ENCODE measurements at places on chromosomes 12 and 14. TPM values are rescaled to one million over a fixed set of nuclear protein-coding genes. Genes with fewer than 3 reads are reported as not detected.

The EFS gene
- total RNA-seq = 2.7 TPM

The ACTN1 gene
- total RNA-seq = 265 TPM

The NTS gene
- total RNA-seq = not detected

The PIK3C2G gene
- total RNA-seq = 0.75 TPM

DNA sequence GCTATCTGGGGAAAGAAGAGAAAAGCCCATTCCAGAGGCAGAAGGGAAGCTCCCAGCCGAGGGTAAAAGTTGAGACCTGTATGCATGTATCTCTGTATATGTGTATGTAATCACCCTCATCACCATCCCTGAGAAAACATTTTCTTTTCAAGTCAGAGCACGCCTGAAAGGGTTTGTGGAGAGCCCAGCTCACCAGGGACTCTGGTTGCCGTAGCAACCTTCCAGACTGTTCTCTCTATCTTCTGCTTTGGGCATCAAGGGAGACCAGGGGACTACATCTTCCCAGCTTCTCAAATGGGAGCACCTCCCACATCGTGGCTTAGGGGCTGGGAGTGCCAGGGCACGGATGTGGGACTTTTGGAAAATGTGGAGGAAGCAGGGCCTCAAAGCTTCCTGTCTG lies 93.5 kb downstream of the GALNT8 start:
- no peak for DNase-seq

DNA sequence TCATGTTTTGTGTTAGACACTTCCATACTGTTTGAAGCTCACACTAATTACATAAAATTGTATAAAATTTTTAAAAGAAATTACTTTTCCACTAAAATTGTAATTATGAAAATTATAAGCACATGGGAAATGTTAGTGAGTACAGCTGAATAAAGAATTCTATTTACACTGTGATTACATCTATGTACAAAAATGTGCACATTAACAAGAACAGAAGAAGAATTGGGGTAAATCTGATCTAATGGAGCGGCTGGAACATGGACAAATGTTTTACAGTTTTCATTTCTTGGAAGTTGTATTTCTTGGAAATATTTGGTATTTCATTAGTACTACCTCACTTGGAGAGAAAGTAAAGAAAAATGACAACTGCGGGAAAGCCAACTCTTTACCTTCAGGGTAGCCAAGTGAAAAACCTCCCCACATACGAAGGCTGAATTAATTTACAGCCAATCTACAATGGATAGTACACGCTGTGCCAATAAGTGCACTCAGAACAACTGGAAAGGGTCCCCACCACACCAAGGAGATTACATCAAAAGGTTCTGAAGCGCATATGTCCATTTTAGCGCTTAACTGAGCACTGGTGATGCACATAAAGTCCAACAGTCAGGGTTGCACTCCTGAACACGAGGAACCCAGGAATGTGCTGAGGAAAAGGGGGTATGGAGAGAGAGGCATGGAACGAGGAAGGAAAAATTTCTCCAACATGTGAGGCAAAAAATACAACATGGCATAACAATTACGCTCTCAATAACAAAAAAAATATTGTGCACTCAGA lies 17.5 kb downstream of the MED13L start:
- DNase-seq = no peak

DNA sequence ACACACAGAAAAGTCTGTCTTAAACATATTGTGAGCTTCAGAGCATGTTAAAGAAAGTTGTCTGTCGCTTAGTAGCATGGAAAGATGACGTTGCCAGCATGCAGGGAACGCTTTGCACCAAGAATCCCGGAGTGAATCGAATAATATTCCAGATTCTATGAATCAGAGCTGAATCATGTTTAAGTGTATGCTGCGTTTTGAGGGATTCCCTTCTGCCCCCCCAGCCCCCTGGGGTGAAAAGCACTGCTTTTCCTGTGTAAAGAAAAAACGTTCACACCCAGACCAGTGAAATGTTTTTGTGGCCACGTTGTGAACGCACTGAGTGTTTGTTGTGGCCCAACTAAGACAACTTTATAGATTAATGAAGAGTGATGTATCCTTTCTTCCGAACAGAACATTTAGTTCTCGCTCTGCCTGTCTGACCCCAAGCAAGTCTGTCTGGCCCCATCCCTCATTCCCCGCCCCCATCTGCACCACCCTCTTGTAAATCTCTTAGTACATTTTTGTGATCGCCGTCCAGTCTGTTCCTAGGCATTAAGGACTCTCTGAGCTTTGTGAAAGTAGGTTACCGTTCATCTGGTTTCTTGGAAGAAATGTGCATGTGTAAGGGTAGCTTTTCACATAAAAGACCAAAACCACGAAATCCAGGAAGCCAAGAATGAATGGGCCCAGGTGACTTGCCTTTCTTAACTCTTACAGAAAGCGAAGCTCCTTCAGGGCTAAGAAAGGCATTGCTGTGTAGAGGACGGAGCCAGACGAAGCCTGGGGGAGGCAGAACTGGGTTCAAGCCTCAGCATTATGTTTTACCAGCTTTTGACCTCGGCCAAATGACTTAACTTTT lies 103.0 kb downstream of the SAMD4A start:
- DNase-seq = peak; percentile 52

GRCh38 chr14:60313093-60313492 lies 64.1 kb downstream of the PPM1A start:
- no peak for DNase-seq

GRCh38 chr12:111596985-111597830 lies 1.9 kb downstream of the ATXN2 start:
- DNase-seq = peak; percentile 68

DNA sequence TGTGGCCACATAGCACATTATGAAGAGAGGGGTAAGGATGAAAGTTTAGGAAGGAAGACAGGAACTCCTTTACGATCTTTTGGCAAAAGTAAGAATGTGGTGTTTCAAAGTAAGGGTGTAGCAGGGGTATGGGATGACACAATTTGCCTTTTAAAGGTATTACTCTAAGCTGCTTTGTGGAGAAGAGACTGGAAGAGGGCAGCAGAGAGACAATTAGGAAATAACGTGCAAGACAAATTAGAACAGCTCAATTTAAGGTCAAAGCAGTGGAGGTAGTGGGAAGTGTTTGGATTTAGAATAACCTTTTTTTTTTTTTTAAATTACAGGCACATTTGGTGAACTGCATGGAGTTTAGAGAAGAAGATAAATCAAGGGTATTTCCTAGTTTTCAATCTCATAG lies 342.6 kb downstream of the NOVA1 start:
- DNase-seq = no peak

DNA sequence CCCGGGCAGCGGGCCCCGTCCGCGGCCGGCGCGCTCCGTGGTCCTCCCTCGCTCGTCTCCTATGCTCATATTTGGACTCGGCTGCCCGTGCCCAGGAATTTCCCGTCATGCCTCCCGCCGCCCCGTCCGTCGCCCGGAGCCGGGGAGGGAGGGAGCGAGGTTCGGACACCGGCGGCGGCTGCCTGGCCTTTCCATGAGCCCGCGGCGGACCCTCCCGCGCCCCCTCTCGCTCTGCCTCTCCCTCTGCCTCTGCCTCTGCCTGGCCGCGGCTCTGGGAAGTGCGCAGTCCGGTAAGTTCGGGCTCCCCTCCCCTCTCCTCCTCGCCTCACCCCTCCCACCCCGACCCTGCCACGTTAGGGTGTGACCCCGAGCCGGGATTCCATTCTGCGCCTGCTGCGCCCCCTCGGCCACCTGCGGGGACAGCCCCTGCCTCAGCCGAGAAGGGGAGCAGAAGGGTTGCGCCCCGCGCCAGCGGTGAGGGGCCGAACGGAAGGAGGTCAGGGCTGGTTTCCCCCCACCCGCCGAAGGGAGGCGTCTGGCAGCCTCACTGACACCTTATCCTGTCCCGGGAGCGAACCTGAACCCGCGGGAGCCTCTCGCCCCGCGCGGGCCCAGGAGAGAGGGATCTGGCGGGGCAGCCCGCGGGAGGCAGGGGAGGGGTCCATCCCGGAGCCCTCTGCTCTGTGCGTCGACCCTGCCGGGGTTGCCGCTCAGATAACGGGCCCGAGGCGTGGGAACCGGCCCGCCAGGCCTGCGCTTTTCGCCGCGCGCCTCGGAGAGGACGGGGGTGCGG lies at the start of gene MSRB3:
Gene MSRB3 (plus strand): TSS at position 108 of the 793 bp plus-strand sequence. CDS start 29,897 bp downstream, outside the sequence.
- peak; percentile 53 for DNase-seq

- DNase-seq = no peak
Measured at GRCh38 chr12:57734591-57734990, 4.0 kb downstream of the AGAP2 start.

- no peak for DNase-seq
Measured at GRCh38 chr12:7601406-7601805, 64.3 kb downstream of the APOBEC1 start.

DNA sequence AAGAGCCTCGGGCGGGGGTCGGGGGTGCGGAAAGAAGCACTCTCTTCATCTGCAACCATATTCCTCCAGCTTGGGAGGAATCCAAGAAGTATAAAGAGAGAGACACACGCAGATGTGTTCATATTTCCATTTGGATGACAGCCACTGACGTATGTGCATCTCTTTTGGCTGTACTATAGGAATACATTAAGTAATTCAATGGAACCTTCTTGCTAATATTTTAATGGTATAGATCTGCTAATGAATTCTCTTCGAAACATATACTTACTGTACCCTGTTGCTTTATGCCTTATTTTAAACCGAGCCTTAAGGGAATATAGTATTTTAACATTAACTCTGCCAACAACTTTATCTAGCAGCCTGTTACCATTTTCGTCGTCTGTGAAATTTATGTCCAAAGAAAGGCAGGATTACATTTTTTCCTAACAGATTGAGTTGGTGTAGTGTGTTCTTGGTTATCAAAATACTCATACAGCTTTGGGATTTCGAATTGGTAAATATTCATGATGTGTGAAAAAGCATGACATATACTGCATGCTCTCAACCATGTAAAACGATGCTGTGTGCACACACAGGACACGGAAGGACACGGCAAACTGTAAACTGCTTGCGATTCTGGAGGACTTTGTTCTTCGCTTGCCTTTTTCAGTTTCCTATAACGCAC lies 84.5 kb downstream of the CCDC88C start:
- no peak for DNase-seq

GRCh38 chr12:92676710-92677109 lies 26.1 kb upstream of the PLEKHG7 start:
- no peak for DNase-seq

DNA sequence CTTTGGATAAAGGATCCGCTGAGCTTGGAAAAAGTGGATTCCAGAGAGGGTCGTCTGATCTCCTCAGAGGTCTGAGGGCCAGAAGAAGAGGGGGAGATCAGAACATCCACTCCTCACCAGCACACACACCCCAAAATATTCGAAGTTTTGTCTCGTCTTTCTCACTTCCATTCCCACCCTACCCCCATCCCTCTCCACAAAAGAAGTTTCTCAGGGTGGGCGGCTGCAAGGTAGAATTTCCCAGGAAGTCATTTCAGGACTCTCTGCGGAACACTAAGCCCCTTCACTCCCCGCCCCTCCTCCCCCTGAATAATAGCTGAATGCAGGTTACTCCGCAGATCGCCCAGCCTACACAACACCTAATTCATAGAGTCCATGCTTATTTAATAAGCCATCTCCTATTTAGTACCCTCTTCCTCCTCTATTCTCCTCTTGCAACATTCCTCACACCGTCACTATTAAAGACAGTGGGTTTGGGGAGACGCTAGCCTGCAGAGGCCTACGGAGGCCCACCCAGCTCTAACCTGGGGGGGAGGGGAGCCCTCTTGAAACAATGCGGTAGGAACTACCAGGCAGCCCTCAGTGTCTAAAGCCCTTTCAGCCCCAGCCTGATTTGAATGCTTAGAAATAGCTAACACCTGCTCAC lies 649 bp upstream of the SALL2 start:
- DNase-seq = no peak

DNA sequence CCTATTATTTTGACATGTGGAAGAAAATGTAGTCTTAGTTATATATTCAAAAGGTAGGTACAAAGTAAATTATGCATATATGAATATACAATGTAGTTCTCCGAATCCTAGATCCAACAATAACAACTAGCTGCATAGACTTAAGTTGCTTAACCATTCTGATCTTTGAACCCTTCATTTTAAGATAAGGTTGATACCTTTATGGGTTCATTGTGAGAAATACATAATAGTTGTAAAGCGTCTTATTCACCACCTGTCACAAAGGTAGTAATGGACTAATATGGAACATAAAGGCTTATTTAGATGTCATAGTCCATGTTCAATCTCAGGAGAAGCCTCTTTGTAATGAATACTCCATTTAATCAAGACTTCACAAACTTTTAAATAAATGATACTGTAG lies 263.6 kb downstream of the TMTC2 start:
- no peak for DNase-seq

- DNase-seq = peak; percentile 89
Measured at GRCh38 chr14:103628684-103629502, at the start of gene KLC1. Gene KLC1 (plus strand): TSS chr14:103629211. CDS start chr14:103654565, 25,354 bp downstream.

GRCh38 chr14:70213721-70214282 lies 25.1 kb upstream of the SLC8A3 start:
- DNase-seq = no peak

DNA sequence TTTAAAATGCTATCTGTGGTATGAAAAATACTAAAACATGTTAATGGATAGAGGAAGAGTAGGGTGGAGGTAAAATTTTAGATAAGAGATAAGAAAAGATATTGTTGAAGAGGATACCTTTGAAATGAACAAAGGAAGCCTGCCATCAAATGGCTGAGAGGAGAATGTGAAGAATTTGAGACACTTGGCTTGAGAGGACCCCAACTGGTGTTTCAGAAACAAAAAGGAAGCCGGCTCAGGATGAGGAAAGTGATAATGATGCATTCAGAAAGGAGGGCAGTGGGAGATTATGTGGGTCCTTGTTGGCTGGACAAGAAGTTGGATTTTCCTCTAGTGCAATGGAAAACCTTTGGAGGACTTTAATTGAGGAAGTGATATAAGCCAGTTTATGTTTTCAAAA lies 264.4 kb downstream of the DUSP6 start:
- no peak for DNase-seq
